ENCODE measurements at places on chromosomes 7 and 10.

GRCh38 chr7:28024786-28025334, 155.7 kb downstream of the JAZF1 start:
- no peak for DNase-seq

DNA sequence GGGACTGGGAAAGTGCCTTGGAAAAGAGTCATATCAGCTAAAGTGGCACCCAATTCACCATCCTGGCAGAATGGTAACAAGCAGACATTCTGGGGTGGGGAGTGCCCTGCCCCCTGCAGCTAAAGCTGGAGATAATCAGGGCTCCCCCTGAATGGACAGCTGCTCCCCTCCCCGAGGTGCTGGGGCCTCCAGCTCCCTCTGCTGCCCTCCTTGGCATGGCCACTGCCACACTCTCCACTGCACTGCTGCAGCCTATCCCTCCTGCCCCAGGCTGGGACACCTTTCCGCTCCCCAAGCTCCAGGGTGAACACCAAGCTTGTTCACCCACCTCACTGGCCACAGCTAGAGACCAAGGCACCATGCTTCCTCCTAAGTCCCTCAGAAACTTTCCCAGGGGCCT, 9.8 kb upstream of the PARD3 start:
- DNase-seq = no peak

GRCh38 chr7:37216156-37216852, 232.4 kb downstream of the ELMO1 start:
- DNase-seq = no peak

GRCh38 chr7:153422291-153423209, 629.6 kb upstream of the DPP6 start:
- DNase-seq = no peak

GRCh38 chr7:157807510-157807909, 470.7 kb downstream of the DNAJB6 start:
- no peak for DNase-seq

GRCh38 chr10:3494838-3495230, 290.2 kb downstream of the KLF6 start:
- no peak for DNase-seq

DNA sequence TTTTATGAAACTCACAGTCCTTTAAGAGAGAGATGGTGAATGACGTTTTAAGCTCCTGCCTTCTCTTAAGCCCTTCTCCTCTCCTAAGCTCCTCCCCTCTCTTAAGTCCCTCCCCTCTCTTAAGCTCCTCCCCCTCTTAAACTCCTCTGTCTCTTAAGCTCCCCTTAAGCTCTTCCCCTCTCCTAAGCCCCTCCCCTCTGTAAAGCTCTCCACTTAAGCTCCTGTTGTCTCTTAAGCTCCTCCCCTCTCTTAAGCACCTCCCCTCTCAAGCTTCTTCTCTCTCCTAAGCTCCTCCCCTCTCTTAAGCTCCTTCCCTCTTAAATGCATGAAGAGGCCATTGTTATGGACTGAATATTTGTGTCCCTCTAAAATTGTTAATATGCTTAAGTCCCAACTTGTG, 1180.6 kb upstream of the AUTS2 start:
- no peak for DNase-seq

GRCh38 chr7:107264723-107265122, 95.9 kb downstream of the HBP1 start:
- no peak for DNase-seq

DNA sequence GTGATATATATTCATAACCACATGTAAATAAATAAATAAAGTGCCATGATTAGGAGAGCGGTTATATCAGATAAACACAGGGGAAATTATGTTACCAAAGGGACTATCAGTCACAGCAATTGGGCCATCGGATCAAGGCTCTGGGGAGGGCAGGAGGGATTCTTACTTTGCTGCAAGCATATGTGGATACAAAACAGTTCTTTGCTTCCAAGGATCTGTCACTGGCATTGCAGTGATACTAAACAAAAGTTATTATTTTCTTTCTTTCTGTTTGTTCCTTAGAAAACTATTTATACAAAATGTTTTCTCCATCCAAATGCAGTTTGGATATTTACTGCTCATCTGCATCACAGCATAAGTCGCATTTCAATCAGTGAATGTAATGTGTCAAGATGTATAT, 188.4 kb upstream of the MGMT start:
- no peak for DNase-seq

DNA sequence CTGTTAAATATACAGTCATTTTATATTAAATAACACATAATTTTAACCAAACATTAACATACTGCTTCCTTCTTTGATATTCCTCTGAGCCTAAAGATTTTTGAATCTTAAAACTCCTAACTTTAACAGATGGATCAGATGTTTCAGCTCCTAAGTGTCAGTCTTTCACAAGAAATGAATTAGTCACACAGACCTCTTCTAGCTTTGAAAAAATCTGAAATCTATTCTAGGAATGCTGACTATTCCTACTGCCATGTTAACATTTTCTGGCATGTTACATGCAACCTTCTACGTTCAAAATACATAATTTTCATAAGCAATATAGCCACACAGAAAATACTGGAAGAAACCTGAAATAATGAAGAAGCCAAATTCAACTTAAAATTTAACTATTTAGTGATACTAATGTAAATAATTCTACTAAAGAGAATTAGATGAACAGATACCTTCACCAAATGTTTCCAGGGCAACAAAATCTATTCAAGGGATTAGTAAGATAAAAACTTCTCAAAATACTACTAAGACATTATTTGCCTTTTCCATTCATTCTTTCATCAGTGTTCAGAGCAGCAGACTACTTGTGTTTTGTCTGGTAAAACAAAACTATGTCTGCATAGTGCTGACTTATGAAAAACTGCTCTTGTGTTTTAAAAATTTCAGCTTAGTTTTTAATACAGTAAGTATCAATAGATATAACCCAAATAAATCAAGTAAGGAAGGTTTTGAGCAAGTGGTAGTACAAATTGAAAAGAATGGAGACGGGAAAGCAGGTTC, 9.2 kb downstream of the JMJD1C start:
- no peak for DNase-seq

DNA sequence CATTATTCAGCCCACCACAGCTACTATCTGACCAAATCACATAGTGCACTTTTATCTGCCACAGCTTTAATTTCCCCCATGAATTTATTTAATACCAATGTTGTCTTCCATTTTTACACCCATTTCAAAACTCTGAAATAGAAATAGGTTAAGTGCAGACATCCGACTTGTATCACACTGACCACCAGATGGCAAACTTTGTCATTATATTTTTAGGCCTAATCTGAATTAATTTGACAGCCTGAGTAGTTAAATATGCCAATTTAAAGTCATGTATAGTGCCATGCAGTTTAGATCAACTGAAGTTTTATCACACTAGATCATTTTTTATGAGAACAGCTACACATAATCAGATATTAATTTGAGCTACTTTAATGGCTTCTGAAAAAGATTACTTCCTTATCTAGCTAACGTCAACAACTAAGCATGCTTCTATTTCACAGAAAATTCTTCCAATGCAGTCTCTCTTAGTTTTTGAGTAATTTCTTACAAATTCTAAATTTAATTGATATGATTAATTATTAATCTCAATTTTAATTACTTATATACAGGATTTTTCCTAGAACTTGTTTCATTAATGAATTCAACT, 566.4 kb downstream of the GFRA1 start:
- DNase-seq = peak; percentile 6

DNA sequence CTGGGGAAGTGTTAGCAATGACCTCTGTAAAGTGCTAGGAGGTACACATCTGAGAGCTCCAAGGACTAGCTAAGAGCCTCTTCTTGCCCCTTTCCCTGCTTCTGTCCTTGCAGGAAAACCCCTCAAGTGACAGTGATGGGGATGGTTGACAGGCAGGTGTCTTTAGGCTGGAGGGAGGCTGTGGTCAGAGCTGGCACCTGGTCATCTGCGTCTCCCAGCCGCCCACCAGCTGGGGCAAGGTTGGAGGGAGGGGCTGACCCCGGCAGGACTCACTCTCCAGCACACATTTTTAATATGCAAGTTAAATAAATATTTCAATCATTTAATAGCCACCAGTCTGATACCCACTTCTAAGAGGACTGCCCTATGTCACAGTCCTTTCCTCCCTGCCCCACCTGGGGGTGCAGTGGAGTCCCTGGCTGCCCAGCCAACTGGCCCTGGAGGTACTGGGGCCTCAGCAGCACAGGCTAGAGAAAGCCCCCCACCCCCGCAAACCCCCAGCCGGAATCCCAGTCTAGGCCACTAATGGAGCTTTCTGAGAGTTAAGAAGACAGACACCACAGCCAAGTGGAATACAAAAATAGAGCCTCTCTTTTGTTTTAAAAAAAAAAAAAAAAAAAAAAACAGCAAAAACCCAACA, 6.3 kb downstream of the FGF8 start:
- no peak for DNase-seq

DNA sequence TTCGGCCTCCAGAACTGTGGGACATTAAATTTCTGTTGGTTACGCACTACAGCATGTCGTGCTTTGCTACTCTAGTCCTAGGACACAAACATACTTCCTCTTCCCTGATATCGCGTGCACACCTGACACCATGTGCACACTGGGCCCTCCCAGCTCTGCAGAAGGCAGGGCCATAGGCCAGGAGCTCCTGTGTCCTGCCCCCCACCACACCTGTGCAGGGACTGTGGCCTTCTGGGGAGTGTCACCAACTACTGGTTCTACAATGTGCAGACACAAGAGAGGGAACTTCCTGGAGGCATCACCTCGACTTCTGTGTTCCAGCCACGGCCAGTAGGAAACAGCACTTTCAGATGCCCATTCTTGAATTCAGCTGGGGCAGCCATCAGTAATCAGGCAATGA, 646.4 kb upstream of the MGMT start:
- no peak for DNase-seq

GRCh38 chr10:47286591-47287315, 13.2 kb upstream of the GDF10 start:
- no peak for DNase-seq

DNA sequence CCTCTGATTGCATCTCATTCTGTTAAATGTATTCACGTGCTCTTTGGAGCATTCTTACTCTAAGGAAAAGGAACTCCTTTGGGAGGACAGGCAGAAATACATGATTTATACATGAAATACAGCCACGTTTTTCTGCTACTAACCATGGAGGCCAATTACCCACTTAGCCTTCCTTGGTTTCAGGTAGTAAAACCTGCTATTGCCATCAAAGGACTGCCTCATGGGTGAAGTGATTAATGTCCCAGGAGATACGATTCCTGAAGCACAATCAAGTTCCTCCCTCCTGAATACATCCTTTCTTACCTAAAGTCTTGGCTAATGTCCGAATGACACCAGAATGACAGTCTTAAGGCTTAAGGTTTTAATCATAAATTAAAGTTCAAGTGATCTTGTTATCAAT, 58.5 kb upstream of the PIK3CG start:
- no peak for DNase-seq

GRCh38 chr7:139515266-139515665, 8.2 kb upstream of the CLEC2L start:
- no peak for DNase-seq

DNA sequence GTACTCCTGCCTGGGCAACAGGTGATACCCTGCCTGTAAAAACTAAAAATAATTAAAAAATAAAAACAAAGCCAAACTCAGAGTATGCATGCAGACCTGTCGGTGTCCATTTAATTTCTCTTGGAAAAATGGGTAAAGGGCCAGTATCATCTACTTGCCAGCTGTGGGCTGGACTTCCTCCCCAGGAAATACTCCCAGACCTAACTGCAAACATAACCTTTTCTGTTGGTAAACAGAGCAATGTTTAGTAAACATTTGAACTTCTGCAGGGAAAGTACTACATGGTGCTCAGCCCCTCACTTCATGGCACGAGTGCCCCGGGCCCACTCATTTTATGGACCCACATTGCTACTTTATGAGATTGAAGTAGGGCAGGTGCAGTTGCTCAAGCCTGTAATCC, 10.2 kb upstream of the TMEM248 start:
- no peak for DNase-seq

DNA sequence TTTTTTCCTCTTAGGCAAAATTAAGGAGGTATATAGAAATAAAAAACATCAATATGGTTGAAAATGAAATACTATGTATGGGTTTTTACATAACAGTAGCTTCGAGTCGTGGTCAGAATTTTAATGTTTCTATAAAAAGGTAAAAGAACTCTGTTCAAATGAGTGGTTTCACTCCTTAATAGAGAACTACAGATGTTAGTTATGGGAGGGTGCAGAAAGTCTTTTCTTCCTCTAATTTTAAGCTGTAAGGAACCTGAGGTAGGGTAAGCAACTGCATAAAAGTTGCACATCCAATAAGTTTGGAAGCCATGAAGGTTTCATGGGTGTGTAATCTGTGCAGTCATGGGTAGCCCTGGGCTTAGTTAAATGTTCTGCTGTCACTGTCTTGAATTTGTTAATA, 141.3 kb downstream of the SUGCT start:
- no peak for DNase-seq

- peak; percentile 32 for DNase-seq
Observed at GRCh38 chr10:5817322-5818047, 4.3 kb upstream of the GDI2 start.

DNA sequence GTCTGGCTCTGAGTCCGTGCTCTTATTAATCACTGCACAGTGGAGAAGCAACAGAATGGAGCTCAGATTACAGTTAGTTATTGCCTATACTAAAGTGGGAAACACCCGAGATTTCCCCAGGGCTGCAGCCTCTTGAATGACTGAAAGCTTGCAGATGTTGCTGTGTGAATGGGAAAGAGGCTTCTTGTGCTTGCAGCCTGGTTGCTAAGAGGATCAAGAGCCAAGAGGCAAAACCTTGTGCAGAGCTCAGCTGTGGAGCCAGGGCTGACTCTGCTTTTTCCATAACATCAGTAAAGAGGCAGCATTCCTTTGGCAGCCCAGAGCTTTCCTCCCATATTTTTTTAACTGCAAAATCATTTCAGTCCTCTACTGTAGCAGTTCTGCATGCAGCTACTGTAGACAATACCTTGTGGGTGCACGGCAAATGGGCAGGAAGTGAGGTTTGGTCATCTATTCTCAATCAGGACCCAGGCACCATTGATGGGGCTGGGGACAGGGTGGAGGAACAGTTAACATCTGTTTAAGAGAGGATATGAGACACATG, 86.5 kb downstream of the RALA start:
- DNase-seq = no peak

GRCh38 chr10:84574102-84574501, 245.7 kb downstream of the CCSER2 start:
- no peak for DNase-seq

GRCh38 chr7:30347226-30348082, 63.1 kb downstream of the ZNRF2 start:
- no peak for DNase-seq

- no peak for DNase-seq
Observed at GRCh38 chr10:17662193-17663138, 18.5 kb downstream of the STAM start.

DNA sequence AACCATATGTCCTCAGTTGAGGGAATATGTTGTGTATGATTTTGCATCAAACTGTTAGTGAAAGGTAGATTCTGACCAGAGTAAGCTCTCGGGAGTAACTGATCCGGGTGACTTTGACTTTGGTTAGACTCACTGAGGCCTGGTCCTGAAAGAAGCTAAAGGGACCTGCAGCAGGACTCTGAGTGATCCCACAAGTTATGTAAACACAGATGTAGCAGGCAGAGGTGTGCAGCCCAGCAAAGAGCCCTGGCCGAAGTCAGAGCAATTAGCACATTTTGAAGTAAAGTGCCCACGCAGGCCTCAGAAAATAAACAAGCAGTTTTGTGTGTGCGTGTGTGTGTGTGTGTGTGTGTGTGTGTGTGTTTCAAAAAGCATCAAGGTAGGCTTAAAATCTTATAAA, 245.6 kb upstream of the FERD3L start:
- DNase-seq = no peak

GRCh38 chr10:132412316-132413192, 15.6 kb downstream of the PWWP2B start:
- no peak for DNase-seq

- peak; percentile 33 for DNase-seq
Observed at GRCh38 chr7:148264933-148265557, 325.5 kb upstream of the C7orf33 start.

GRCh38 chr10:36624551-36625100, 500.8 kb upstream of the ANKRD30A start:
- DNase-seq = no peak
